ENCODE measurements at places on chromosomes 6 and 20. TPM values are rescaled to one million over a fixed set of nuclear protein-coding genes. Genes with fewer than 3 reads are reported as not detected.

Gene DEFB127
- total RNA-seq: not detected

Gene GSTA4
- total RNA-seq: 12.5 TPM

Gene GTF3C6
- total RNA-seq: 34.0 TPM

Gene PPP1R16B
- 0.43 TPM for total RNA-seq

Gene HRH3
- not detected for total RNA-seq

Gene ZSWIM1
- total RNA-seq: 2.4 TPM

Gene UBE3D
- total RNA-seq: 7.7 TPM

Gene FRK
- total RNA-seq: 4.8 TPM

Gene MAS1
- under 0.01 TPM for total RNA-seq

Gene EPB41L1
- total RNA-seq: 7.2 TPM

Data from tracheal epithelial cell (primary cell).